Peyer's patch (tissue), 4 donors: ENCODE measurements at places on chromosomes 4 and X. TPM values are rescaled to one million over a fixed set of nuclear protein-coding genes. Genes with fewer than 3 reads are reported as not detected.

Gene MTNR1A
- not detected for total RNA-seq

Gene GPR34
- 2.7 TPM for total RNA-seq

Gene TACC3
- total RNA-seq = 20.0 TPM

Gene LDOC1
- 1.1 TPM for total RNA-seq

Gene SHOX
- not detected for total RNA-seq

Gene ZNF630
- total RNA-seq = 20.6 TPM

Gene PF4V1
- not detected for total RNA-seq

Gene BGN
- 10.2 TPM for total RNA-seq

Gene CYLC1
- total RNA-seq = not detected

Gene GYPB
- total RNA-seq = not detected

Gene NPNT
- 84.2 TPM for total RNA-seq

Gene GRPR
- not detected for total RNA-seq

Gene MUC7
- total RNA-seq = not detected
